Activated T-helper 9 cell treated with anti-CD3 and anti-CD28 coated beads, Interleukin-2, amount 50 U/mL, for 16 hours (primary cell): ENCODE measurements at places on chromosomes 11 and 22.

- DNase-seq: peak; percentile 46
Observed at GRCh38 chr11:118216621-118217481, 8.0 kb downstream of the JAML start.

DNA sequence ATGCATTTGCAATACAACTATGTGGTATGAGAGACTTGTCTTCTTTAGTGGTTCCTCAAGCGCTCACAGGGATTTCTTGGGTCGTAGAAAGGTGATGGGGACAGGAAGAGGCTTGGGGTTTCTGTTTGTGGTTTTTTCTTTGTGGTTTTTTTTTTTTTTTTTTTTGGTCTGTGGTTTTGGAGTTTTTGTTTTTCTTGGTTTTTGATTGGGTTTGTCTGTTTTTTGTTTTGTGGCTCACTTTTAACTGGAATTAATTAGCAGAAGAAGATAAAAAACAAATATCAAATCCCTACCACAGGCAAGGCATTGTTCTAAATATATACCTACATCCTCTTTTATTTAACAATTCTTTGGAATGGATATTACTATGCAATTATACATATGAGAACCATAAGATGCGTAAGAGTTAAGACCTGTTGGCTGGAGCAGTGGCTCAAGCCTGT lies 5.5 kb downstream of the TTC28 start:
- DNase-seq: no peak

DNA sequence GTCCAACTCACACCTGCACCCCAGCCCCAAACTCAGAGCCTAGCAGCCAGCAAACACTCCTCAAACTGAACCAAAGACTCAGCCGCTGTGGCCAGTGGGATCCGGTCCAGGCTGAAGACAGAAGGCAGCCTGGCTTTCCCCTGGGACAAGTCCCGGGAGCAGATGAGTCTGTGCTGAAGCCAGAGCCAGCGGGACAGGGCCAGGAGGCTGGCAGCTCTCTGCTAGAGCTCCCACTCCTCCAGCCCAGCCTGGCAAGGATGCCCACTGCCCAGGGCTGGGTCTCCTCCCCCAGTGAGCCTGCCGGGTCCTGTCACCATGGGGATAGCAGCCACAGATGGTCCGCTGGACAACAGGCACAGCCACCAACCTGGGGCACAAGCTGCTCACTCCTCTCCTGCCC lies 42.9 kb upstream of the PRR5 start:
- no peak for DNase-seq

GRCh38 chr22:48573766-48574165 lies 1253.9 kb downstream of the BRD1 start:
- no peak for DNase-seq
